ENCODE measurements at places on chromosomes 7 and 10.

GRCh38 chr7:101817471-101818286 lies at the start of gene CUX1:
Gene CUX1 (plus strand): TSS chr7:101817626. CDS start chr7:101817640, 14 bp downstream.
- DNase-seq, result no peak

- DNase-seq, result no peak
Measured at GRCh38 chr7:104162081-104162480, 45.7 kb downstream of the ORC5 start.

DNA sequence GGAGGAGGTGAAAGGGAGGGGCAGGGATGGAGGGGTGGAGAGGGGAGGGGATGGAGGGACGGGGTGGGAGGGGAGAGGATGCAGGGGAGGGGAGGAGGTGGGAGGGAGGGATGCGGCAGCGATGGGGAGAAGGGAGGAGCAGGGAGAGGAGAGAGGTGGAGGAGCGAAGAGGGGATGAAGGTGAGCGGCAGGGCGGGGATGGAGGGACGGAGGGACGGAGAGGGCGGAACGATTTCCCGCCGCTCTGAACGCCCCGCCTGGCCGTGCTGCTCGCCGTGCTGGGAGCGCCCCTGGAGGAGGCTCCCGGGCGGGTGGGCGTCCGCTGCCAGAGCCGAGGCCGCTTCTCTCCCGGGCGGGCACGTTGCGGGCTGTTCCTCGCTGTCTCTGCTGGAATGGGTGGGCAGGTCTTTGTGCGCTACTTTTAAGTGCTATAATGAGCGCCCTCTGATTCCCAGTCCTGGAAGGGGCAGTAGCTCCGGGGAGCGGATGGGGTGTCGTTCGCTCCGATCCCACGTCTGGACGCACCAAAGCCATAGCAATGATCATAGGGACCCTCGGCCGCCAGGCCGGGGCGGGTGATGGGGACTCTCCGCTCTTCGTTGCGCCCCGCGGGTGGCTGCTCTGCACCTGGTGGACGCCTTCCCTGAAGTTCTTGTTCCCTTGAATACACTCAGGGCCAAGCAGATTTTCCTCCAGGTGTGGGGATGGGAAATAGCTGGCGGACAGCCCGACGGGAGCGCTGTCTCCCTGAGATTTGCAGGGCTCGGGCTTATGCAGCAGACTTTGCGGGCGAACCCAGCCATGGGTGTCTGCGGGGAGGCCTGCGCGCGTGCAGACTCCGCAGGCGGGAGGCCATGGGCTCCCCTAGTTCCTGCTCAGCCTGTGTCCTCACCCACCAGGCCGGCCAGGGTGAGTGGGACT lies 81.1 kb upstream of the CPXM2 start:
- DNase-seq, result no peak

GRCh38 chr7:118109607-118110006 lies 74.4 kb upstream of the LSM8 start:
- DNase-seq, result no peak

DNA sequence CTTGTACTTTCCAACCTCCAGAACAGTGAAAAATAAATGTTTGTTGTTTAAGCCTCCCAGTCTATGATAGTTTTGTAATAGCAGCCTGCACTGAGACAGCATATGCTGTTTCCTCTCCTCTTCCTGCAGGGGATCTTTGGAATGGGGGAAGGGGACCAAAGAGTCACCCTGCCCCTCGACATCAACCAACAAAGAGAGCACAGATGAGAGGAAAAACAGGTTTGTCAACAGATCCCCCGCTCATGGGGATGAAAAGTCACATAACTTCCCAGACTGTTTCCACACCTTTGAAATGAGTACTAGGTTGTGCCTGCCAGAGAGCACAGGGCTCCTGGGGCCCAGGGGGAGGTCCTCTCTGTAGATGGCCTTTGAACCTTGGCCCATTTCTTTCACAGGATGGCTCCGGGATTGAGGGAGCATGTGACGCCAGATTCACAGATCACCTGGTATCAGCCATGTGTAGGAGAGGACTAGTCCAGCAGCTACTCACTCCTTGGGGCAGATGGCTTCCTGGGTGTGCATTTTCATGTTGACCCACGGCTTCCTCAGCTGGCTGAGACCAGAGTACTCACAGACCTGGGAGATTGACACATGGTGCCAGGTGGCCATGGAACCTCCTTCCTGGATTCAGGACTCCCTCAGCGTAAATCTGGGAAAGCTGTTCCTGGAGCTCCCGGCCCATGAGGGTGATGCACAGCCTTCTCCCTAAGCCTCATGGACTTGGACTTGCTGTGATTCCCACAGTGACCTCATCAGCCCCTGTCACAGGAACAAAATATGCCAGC lies 125.6 kb downstream of the CXCL12 start:
- no peak for DNase-seq

GRCh38 chr10:101629837-101630632 lies 41.9 kb downstream of the DPCD start:
- DNase-seq, result no peak

- DNase-seq, result no peak
Measured at GRCh38 chr10:43305876-43306275, 39.0 kb upstream of the RASGEF1A start.

DNA sequence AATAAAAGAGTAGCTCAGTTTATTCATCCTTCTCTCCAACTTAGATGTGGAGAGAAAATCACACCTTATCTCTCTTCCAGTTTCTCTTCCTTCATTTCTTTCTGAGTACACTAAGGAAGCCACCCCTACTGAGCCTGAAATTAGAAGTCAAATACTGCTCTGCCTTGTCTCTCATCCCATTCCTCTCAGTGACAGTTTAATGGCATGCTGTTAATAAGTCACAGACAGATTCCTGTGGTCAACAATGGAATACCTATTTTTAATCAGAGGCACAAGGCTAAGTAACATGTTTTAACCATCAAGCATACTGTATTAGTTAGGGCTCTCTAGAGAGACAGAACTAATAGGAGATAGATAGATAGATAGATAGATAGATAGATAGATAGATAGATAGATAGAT lies 253.2 kb downstream of the HTR7 start:
- no peak for DNase-seq

GRCh38 chr10:14889318-14889717 lies 10.7 kb downstream of the SUV39H2 start:
- no peak for DNase-seq
